ENCODE measurements at places on chromosomes 16 and 17. TPM values are rescaled to one million over a fixed set of nuclear protein-coding genes. Genes with fewer than 3 reads are reported as not detected.

Gene SSTR5
- 0.49 TPM for total RNA-seq

Gene SMIM36
- not detected for total RNA-seq

Gene TLCD1
- 44.2 TPM for total RNA-seq

Gene AXIN1
- 31.6 TPM for total RNA-seq

Gene KLHDC4
- total RNA-seq, result 41.1 TPM

Gene CTRB1
- not detected for total RNA-seq

Gene CACNG5
- not detected for total RNA-seq

Gene ZG16
- not detected for total RNA-seq

Gene PRCD
- not detected for total RNA-seq

Gene SULT1A1
- 6.1 TPM for total RNA-seq

Gene CACNG3
- total RNA-seq, result not detected

Gene DHRS7C
- total RNA-seq, result not detected

Gene CACNG1
- not detected for total RNA-seq

Gene GAS2L2
- total RNA-seq, result 0.09 TPM

Gene PMFBP1
- 0.05 TPM for total RNA-seq

Gene ACSM3
- total RNA-seq, result 3.1 TPM

Gene TSPAN10
- 4.7 TPM for total RNA-seq

Gene KRT28
- not detected for total RNA-seq

Gene ADAP2
- 3.2 TPM for total RNA-seq

Gene SLC38A8
- not detected for total RNA-seq

Gene WNT9B
- total RNA-seq, result not detected

Gene HIC1
- 1.3 TPM for total RNA-seq

Gene HEATR9
- total RNA-seq, result not detected

Gene RNF213
- total RNA-seq, result 54.9 TPM

Gene ZSCAN10
- 0.33 TPM for total RNA-seq

Gene TNS4
- 213 TPM for total RNA-seq

Gene EXOC3L1
- total RNA-seq, result 0.23 TPM

Gene CMTM1
- 1.4 TPM for total RNA-seq

Gene TMEM92
- total RNA-seq, result 31.0 TPM

Gene ZNF18
- total RNA-seq, result 4.2 TPM

Gene TRAPPC1
- total RNA-seq, result 338 TPM

Gene HS3ST3A1
- total RNA-seq, result 0.24 TPM

Gene CDC42EP4
- total RNA-seq, result 65.1 TPM

Gene TMC6
- 12.0 TPM for total RNA-seq

Gene ASGR1
- total RNA-seq, result 1.4 TPM

Gene ATP2C2
- 0.15 TPM for total RNA-seq

Gene RPGRIP1L
- total RNA-seq, result 10.4 TPM

Gene SLC47A2
- 0.03 TPM for total RNA-seq

Gene EPN2
- 70.9 TPM for total RNA-seq

Gene SLC22A31
- 1.9 TPM for total RNA-seq

Gene TBC1D3I
- 0.28 TPM for total RNA-seq

Gene AURKB
- 139 TPM for total RNA-seq

Gene TM4SF5
- total RNA-seq, result 0.54 TPM

Gene SEPTIN1
- total RNA-seq, result 2.0 TPM

Gene ZFHX3
- 9.2 TPM for total RNA-seq

Gene ABCC12
- 0.03 TPM for total RNA-seq

Gene BMERB1
- 90.1 TPM for total RNA-seq

Gene KRTAP1-1
- total RNA-seq, result not detected

Gene RFWD3
- 31.5 TPM for total RNA-seq

Gene LRRC46
- total RNA-seq, result 3.0 TPM

Gene MT1A
- 20.6 TPM for total RNA-seq
